BJ (cell line): ENCODE measurements at places on chromosomes 1 and 21.

DNA sequence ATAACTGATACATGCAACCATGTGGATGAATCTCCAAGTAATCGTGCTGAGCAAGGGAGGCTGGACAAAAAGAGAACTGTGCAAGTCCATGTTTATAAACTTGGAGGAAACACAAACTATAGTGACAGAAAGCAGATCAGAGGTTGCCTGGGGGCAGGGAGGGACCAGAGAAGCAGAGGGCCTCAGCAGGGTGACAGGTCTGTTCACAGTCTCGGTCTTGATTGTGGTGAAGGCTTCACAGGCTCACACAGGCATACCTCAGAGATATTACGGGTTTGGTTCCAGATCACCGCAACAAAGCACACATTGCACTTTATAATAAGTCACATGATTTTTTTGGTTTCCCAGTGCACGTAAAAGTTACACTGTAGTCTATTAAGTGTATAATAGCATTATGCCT is 28.5 kb downstream of the ACOT7 start:
- DNase-seq: no peak

GRCh38 chr21:45929449-45929848 is 52.1 kb upstream of the COL6A1 start:
- no peak for DNase-seq

GRCh38 chr1:4633346-4633745 is 21.1 kb upstream of the AJAP1 start:
- DNase-seq: no peak

DNA sequence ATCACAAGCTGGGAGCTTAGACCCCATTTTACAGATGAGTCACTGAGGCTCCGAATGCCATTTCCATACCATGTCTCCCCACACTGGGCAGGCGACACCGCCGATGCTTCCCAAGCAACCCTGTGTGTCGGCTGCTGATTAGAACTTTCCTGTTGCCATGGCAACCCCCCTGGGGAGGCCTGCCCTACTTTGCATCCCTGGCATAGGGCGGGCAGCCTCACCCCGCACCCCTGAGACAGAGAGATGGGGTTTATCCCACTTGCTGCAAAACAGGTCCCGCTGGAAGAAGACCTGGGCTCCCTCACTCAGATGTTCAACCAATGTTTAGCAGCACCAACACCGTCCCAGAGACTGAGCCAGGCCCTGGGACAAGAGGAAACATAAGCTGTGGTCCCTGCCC is 81.5 kb downstream of the CAMK2N1 start:
- no peak for DNase-seq

GRCh38 chr21:42836402-42836666 is 43.0 kb downstream of the WDR4 start:
- no peak for DNase-seq

DNA sequence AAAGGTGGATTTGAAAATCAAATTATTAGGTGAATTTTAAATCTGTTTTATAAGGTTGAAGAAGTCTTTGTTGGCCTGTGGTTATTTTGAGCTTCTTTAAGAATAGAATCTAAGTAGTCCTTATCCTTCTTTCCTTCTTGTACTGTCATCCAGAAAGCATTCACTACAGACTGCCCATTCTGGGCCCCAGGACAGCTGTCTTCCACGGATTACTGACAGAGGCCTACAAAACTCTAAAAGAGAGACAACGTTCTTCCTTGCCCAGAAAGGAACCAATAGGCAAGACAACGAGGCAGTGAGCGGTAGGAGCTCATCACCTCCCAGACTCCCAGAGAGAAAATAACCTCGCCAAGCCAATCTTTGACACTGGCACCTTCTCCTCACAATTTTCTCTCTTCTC is 24.4 kb upstream of the PIGC start:
- no peak for DNase-seq

DNA sequence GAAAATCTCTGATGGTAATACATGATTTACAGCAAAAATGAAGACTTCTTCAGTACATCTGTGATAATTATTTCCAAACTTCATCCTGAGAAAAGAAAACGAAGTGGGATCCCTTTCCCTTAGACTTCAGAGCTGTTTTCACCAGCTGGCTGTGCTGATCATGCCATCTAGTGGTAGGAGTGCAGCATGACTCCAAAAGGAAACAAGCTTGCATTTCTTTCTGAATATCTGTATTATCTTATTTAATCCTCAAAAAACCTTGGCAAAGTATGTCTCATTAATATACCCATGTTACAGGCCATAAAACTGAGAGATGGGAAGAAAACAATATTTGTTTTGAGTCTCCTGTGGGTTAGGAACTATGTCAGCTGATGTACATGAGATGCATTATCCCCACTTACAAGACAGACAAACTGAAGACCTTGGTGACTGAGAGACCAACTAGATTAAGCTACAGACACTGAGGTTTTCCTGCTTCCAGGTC is 9.8 kb upstream of the GJA8 start:
- no peak for DNase-seq

DNA sequence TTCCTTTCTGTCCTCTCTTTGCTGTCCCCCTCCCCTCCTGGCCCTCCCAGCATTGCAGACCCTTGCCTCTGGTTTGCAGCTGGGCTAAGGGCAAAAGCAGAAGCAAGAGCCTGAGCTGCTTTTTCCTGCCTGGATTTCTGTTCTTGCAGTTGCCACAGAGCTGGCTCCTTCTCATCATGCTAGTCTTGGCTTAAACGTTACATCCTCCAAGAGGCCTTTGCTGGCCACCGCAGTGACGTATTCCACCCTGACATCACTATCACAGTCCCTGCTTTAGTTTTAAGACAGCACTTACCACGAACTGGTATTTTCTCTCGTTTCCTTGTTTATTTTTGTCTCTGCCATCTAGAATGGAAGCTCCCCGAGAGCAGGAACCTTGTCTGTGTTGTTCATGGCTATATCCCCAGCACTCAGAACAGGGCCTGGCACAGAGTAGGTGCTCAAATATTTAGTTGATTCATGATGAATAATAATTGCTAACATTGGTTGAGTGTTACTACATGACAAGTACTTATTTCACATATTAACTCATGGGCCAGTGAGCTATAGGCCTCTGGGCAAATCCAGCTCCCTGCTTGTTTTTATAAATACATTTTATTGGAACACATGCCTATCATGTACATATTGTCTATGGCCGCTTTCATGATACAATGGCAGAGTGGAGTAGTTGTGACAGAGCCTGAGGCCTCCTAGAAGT is 13.2 kb upstream of the CSF1 start:
- no peak for DNase-seq

DNA sequence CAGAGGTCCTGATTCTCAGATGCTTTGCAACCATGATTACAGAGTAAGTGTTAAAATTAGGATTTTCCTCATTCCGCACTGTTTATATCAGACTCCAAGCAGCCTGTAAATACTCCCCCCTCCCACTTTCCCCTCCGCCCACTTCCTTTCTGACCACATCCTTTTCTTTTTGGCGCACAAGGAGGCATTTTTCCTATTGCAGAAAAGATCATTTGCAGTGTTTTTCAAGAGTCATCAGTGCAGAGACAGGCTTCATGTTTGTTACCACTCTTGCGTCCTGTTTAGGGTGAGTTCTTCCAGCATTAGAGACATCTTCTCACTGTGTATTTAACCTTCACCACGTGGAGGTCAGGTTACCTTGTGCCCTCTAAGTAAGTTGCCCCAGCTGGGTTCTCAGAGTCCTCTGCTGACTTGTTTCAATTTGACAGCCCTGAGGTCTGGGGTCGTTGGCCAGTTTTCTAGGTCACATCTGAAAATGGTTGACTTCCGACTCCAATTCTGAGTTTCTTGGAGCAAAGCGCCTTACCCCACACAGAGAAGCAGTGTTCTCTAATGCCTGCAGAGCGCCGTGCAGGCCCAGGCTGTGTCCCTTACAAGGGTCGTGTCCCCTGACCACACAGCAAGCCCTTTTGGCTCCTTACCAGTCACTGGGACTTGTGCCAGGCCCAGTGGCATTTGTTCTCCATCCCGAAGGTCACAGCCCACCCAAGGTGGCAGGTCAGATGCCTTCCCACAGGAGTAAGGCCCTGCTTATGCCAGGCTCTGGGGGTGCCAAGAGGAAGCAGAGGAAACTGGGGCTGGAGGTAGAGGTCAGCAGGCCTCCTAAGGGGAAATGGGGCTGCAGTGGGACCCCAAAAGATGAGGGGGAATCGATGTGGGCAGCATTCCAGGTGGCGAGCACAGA is 85.6 kb downstream of the FAM78B start:
- DNase-seq: no peak

GRCh38 chr1:205668951-205669340 is 11.4 kb downstream of the SLC45A3 start:
- DNase-seq: no peak

DNA sequence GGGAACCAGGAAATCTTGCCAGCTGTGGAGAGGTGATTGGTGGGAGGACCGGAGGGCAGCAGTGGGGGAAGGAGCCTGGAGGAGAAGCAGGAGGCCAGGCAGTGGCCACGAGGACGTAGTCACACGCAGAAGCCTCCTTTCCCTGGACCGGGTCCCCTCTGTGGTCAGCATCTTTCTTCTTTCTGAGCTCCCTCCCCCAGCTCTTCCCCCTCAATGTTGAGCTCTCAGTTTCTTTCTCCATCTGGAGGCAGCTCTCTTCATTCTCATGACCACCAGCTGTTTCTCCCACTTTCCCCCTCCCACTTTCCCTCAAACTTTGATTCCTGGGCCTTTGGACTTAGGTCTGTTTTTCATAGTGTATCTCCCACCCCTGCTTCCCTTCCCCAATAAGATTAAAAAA is 18.3 kb downstream of the KIRREL1 start:
- DNase-seq: no peak

- no peak for DNase-seq
These were observed 18.0 kb upstream of the SLC45A1 start for GRCh38 chr1:8299963-8300362.

DNA sequence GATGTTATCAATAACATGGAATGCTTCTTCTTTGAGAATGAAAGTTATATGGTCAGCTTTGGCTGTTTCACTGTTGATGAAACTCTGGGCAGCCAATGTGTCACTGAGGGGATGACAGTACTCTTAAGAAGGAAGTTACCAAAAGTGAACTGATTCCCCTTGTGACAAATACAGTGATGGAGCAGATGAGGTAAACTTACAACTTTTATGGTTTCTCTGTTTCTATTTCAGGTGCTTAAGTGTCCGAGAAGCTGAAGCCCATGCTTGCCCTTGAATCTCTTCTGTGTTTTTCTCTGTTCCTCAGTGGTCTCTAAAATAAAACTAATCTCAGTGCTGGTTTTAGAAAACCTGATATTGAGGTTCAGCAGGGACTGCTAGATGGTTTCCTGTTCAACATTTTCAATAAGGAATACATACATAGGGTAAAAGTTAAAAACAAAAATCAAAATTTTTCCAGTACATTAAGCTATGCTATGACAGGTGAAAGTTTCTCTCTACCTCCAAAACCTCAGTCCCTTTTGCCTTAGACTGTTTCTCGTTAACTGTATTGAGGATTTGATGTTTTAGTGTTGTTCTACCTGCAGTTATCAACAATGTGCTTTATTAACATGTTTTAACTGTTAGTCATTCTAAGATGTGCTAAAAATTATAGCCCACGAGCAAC is 454.4 kb upstream of the ADGRL4 start:
- no peak for DNase-seq

DNA sequence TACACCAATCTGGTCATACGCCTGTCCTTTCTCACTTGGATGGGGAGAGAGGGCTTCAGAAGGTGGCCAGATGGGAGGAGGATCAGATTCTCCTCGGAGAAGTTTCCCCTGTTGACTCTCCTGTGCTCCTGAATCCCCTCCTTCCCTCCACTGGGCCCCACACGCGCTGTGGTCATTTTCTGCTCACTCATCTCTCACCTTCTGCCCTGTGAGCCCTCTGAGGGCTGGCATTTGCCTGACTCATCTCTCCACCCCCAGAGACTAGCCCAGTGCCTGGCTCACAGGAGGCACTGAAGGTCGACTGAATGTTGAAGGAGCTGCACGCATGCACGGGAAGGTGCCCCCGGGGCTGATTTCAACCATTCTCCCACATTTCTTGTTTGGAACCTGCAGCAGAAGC is 14.2 kb downstream of the ABCA4 start:
- no peak for DNase-seq

DNA sequence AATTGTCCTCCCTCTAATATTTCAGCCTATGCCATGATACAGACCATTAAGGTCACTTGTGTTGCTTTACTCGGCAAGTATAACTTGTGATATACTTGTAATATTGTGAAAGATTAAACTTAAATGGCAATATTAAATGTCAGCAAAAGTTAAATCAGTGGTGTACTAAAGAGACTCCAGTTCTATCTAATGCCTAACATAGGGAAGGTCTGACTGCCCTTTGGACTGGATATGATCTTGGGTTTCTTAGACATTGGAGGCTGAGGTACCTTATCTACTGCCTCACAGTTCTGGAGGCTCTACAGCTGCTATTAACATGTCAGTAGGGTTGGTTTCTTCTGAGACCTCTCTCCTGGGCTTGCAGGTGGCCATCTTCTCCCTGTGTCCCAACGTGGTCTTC is 89.9 kb downstream of the MT1HL1 start:
- DNase-seq: no peak

GRCh38 chr1:238964631-238965030 is 421.7 kb upstream of the CHRM3 start:
- no peak for DNase-seq

- no peak for DNase-seq
These were observed 5.8 kb upstream of the RUNX3 start for GRCh38 chr1:24935615-24936484.

- DNase-seq: no peak
These were observed 128.9 kb downstream of the HIVEP3 start for GRCh38 chr1:41789661-41790330.

DNA sequence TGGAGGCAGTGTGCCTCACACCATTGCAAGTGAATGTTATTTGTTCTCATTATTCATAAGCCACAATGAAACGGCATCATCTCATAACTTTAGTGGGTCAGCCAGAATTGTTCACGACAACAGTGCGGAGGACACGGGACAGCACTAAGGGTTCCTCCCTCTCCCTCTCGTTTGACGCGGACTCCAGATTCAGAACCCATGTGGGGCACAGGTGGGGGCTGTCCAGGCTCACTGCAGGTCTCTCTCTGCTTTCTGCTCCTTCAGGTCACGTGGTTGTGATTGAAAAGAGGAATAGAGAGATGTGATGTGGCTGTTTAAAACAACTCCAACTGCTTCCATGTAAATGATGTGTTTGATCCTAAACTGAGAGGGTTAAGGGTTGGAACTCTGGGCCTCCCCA is 13.5 kb downstream of the RUNX1 start:
- no peak for DNase-seq

GRCh38 chr1:174815474-174815908 is 184.3 kb upstream of the CACYBP start:
- DNase-seq: no peak

GRCh38 chr1:221356693-221357092 is 385.2 kb downstream of the DUSP10 start:
- DNase-seq: no peak

DNA sequence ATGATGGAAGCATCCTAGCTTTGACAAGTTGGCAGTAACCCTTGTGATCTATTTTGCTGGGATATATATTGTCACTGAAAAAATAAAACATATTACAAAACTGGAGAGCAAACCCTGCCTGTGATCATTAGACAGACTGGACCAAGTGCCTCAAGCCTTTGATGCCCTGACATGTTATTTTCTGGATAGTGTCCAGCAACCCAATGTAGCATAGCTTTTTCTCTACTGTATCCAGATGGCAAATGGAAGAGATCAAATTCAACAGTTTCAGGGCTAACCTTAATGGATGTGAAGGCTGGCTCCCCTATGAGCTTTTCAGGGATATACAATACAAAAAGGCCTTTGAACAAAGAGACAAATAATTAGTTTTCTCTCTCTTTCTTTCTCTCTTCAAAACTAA is 25.1 kb downstream of the WARS2 start:
- no peak for DNase-seq

- DNase-seq: no peak
These were observed 4.8 kb downstream of the MX2 start for GRCh38 chr21:41366522-41367151.
